T-helper 17 cell (primary cell): ENCODE measurements at places on chromosomes 6 and 20. TPM values are rescaled to one million over a fixed set of nuclear protein-coding genes. Genes with fewer than 3 reads are reported as not detected.

GRCh38 chr6:160756871-160757270, 54.8 kb downstream of the PLG start:
- H3K4me1 ChIP-seq: no peaks in the 10 kb centered on the region
- no peak overlapping the region for H3K27ac ChIP-seq
- H3K27me3 ChIP-seq: peaks cover 62% of the 10 kb centered on the region
- H3K4me3 ChIP-seq: no peak overlapping the region
- H3K36me3 ChIP-seq: peaks cover 2% of the 10 kb centered on the region
- no peak for DNase-seq

DNA sequence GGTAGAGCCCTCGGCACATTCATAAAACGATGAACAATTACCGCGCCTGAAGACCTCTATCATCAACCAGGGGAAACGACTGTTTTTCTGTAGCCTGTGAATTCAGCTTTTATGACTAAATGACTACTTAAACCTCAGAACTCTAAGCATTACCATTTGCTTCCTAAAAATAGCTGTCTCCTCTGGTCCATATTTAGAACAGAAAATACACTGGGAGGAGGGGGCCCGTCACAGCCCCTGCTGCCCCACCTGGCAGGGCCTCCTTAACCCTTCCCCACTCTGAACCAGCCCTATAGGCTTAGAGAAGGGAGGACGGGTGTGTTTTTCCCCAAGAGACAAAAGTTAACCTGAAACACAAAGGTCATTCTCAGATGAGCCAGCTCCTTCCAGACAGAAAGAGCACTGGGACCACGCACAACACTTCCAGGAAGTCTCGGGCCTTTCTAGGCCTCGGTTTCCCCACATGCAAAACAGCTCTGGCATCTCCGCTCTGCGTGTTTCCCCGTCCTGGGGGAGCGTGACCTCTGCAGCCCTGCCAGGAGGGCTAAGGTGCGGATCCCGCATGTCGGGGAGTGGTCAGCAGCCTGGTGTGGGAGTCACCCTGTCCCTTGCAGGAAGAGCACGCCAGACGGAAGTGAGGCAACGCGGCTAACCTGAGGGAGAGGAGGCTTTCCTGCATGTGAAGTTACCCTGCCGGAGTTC, 193.9 kb downstream of the DLL1 start:
- peaks cover 26% of the 10 kb centered on the region for H3K27me3 ChIP-seq
- no peak overlapping the region for H3K4me3 ChIP-seq
- peaks cover 2% of the 10 kb centered on the region for H3K4me1 ChIP-seq
- no peak for DNase-seq
- no peak overlapping the region for H3K27ac ChIP-seq

- peak overlapping the region; percentile 88 for H3K4me3 ChIP-seq
- no peaks in the 10 kb centered on the region for H3K36me3 ChIP-seq
- no peak for DNase-seq
- H3K27ac ChIP-seq: peak overlapping the region; percentile 97
Observed at GRCh38 chr6:5866547-5867051, 140.1 kb downstream of the NRN1 start.

DNA sequence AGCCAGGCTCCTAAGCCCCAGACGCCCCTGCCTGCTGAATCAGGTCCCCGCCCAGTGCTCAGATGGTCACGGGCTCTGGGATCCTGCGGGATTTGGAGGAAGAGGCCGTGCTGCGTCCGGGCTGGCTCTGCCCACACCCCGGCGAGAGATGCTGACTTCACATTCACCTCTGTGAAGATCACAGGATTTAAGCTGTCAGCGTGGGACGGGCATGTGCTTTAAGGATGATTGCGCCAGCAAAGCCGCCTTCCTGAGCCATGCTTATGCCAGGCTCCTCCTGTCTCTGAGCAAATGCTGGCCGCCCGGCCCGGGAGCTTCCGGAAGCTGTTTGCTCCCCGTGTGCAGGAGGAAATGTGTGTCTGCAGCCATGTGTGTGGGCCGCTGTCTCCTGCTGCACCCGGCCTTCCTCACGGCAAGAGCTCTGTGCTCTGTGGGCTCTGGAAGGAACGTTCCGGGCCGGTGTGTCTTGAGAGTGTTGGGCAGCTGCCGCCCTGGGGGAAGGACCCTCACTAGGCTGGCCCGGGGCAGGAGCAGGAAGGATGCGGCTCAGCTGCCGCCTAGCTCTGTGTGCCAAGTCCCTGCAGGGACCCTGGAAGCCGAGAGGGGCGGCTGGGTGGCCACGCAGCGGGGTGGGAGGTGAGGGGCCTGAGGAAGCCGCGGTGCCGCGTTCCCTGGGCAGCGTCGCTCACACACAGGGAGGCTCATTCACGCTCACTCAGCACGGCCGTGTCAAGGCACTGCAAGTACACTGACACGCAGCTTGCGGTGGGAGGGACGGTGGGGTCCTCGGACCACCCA, 19.0 kb upstream of the BHLHE23 start:
- no peak overlapping the region for H3K27ac ChIP-seq
- no peak overlapping the region for H3K4me3 ChIP-seq
- DNase-seq: no peak

DNA sequence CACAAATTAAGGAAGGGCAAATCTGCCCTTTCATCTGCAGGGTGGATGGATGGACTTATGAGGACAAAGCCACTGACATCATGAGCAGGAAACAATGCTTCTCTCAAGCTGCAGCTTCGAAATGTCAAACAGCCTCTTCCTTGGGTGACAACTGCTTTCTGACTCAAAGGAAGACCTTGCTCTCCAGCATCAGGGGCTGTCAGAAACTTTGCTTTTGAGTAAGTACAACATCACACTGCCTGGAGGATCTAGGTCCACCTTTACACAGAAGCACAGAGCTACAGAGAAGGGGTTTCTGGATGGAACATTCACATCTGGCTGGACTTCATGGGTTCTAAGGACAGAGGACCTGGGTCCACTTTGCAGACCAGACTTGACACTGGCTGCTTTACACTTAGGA, 5.9 kb downstream of the CST1 start:
- DNase-seq: no peak
- peaks cover 2% of the 10 kb centered on the region for H3K36me3 ChIP-seq
- no peak overlapping the region for H3K4me3 ChIP-seq
- no peaks in the 10 kb centered on the region for H3K4me1 ChIP-seq
- no peaks in the 10 kb centered on the region for H3K27me3 ChIP-seq

RSPH4A gene
- 0.67 TPM for total RNA-seq

DNA sequence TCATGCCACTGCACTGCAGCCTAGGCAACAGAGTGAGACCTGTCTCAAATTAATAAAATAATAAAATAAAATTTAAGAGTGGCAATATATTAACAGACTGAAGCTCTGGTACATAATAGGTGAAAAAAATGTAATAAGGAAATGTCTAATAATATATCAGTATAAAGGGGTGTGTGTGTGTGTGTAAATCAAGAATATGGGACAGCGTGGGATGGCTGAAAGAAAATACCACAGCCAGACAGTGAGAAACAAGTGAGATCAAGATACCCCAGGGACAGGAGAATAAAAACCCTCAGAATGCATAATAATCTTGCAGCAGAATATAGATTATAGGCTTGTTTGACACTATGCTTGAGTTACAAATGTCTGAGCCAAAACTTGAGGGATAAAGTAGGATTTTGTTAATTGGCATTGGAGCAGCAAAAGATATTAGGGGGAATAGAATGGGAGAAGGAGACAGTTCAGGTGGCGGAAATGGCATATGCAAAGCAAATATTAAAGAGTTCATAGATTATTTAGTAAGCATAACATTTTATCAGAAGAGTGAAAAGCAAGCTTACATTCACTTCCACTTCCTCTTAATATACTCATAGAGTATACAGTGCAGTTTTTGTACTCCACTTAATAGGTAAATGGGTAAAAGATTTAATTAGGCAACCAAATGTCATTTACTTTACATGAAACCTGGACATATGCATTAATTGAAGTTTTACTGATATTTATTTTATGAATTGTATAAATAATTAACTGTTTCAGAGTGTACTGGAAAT, 398.5 kb upstream of the GJE1 start:
- no peak overlapping the region for H3K4me3 ChIP-seq
- H3K27me3 ChIP-seq: peaks cover 4% of the 10 kb centered on the region
- H3K4me1 ChIP-seq: peaks cover 2% of the 10 kb centered on the region
- H3K36me3 ChIP-seq: peaks cover 3% of the 10 kb centered on the region

ALDH8A1 gene
- 3.4 TPM for total RNA-seq

DNA sequence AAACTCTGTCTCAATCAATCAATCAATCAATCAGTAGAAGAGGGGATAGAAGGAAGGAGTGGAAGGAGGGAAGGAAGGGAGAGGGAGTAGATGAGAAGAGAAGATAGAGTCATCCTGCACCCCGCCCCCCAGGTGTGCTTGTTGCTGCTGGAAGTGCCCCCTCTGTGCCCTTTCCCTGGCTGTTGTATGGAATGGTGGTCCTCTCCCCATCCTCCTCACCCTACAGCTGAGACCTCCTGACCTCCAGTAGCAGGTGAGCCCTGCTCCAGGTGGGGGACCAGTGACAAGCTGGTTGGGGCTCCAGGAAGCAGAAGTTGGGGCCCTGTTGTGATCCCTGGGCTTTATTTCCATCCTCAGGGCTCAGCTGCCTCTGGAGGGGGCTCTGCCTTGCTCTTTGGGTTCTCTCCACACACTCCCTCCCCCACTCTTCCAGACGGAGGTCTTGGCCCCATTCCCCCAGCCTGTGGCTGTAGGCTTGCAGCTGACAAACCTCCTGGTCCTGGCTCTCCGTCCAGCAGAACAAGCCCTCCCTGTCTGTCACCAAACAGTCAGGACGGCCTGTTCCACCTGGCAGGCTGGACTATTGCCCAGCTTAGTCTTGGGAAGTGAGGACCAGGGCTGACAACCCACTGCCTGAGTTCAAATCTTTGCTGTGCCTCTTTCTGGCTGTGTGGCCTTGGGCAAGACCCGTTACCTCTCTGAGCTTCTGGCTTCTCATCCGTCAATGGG, 26.0 kb upstream of the SCRT2 start:
- peaks cover 40% of the 10 kb centered on the region for H3K27me3 ChIP-seq
- H3K4me3 ChIP-seq: no peak overlapping the region
- peaks cover 2% of the 10 kb centered on the region for H3K4me1 ChIP-seq
- DNase-seq: no peak
- H3K27ac ChIP-seq: no peak overlapping the region

BACH2 gene
- 69.9 TPM for total RNA-seq

DNA sequence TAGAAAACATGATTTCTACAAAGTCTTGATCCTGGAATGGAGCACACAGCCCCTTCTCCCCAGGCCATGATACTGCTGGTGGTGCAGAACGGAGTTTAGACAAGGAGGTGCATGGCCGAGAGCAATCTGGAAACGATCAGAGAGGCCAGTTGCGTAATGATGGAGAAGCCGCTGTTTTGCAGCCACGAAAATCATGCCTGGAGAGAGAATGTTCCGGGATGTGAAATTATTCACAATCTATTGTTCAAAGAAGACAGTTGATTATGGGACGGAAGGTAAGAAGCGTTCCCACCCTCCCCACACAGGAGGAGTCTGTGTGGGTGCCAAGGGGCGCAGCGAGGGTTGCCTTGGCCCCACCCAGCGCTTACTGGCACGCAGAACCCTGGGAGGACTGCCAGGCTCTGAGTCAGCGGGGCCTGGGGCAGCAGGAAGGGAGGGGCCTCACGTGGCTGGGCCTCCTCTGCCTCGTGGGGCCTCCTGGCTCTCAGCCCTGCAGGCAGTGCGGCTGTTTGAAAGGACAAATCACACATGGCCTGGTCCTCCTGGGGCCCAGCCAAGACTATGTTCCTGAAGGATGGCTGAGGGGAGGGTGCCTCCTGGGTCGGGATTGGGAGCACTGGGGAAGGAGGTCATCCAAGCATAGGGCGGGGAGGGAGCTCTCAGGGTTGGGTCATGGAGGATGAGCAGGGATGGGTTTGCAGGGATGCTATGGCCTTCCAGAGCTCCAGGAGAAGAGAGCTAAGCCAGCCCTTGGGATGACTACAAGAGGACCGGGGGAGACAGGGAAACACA, 8.7 kb upstream of the AP5S1 start:
- peaks cover 52% of the 10 kb centered on the region for H3K4me1 ChIP-seq
- no peaks in the 10 kb centered on the region for H3K36me3 ChIP-seq
- peak overlapping the region; percentile 91 for H3K4me3 ChIP-seq
- no peaks in the 10 kb centered on the region for H3K27me3 ChIP-seq

ABHD12 gene
- total RNA-seq: 22.7 TPM

DNA sequence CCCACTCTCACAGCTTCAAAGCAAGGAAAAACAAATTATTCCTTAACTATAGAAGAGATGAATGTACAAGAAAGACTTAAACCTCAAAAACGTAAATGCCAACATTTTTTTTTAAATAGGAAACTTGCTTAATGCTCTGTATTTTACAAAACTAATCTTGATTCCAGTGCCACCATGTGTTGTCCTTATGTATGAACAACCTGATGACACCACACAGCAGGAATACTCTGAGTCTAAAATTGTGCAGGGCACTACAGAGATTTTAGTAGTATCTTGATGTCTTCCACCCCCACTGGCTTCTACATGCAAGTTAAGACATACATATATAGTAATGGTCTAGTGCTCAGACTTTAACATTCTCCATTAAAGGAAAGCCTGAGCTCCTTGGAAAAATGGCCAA, 46.2 kb downstream of the SRPK1 start:
- peaks cover 8% of the 10 kb centered on the region for H3K36me3 ChIP-seq
- DNase-seq: no peak
- H3K27me3 ChIP-seq: no peaks in the 10 kb centered on the region
- no peak overlapping the region for H3K4me3 ChIP-seq
- H3K4me1 ChIP-seq: peaks cover 5% of the 10 kb centered on the region
- no peak overlapping the region for H3K27ac ChIP-seq

C20orf141 gene
- not detected for total RNA-seq

DNA sequence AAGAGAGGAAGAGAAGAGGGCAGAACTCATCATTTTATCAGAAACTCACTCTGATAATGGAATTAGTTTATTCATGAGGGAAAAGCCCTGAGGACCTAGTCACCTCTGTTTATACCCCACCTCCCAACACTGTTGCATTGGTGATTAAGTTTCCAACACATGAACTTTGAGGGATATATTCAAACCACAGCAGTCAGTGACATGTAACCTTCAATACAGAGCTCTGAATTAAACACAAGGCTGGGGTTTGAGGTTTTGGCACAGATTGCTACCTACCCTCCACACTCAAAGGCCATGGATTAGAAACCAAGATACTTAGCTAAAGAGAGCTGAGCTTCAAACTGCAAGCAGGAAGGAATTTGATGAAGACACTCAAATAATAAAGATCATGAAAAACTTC, 48.5 kb upstream of the MOCS1 start:
- no peaks in the 10 kb centered on the region for H3K4me1 ChIP-seq
- DNase-seq: no peak
- H3K36me3 ChIP-seq: no peaks in the 10 kb centered on the region
- no peak overlapping the region for H3K27ac ChIP-seq

FOXS1 gene
- total RNA-seq: not detected

- H3K27me3 ChIP-seq: no peaks in the 10 kb centered on the region
- no peak overlapping the region for H3K4me3 ChIP-seq
- H3K36me3 ChIP-seq: no peaks in the 10 kb centered on the region
- H3K27ac ChIP-seq: no peak overlapping the region
- DNase-seq: no peak
Observed at GRCh38 chr20:61560361-61560853, 308.3 kb downstream of the CDH4 start.
